ENCODE measurements at places on chromosomes 5 and 9. TPM values are rescaled to one million over a fixed set of nuclear protein-coding genes. Genes with fewer than 3 reads are reported as not detected.

The RAI14 gene
- total RNA-seq, result 139 TPM

The PDLIM4 gene
- total RNA-seq, result 129 TPM

The PLGRKT gene
- total RNA-seq, result 28.5 TPM

GRCh38 chr5:14721990-14722656 is 57.6 kb downstream of the OTULIN start:
- DNase-seq, result no peak

DNA sequence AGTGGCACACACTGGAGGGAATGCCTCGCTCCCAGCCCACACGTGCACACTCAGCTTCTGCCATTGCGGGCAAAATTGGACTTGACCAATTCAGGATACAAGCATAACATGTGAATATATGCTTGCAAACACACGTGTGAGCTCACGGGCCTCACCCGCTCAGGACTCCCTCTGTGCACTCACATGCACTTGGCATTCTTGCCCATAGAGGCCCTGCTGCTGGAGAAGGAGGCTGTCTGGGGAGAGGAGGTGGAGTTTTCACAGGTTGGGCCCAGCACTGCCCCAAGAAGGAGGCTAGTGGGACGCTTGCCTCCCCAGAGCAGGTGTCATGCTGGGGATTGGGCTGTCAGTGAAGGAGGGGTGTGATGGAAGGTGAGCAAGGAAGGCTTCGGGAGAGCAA is 1.7 kb downstream of the MYMK start:
- no peak for DNase-seq

- DNase-seq, result no peak
Observed at GRCh38 chr5:80755626-80756025, 100.8 kb upstream of the DHFR start.

GRCh38 chr9:93257808-93258331 is 73.9 kb downstream of the WNK2 start:
- DNase-seq, result no peak

GRCh38 chr5:5492087-5492933 is 69.8 kb downstream of the ICE1 start:
- no peak for DNase-seq

GRCh38 chr5:164002214-164002613 is 496.8 kb downstream of the MAT2B start:
- no peak for DNase-seq
